ENCODE measurements at places on chromosomes 5 and 9.

- no peak for DNase-seq
These were observed 257.7 kb upstream of the KLF9 start for GRCh38 chr9:70672161-70672649.

DNA sequence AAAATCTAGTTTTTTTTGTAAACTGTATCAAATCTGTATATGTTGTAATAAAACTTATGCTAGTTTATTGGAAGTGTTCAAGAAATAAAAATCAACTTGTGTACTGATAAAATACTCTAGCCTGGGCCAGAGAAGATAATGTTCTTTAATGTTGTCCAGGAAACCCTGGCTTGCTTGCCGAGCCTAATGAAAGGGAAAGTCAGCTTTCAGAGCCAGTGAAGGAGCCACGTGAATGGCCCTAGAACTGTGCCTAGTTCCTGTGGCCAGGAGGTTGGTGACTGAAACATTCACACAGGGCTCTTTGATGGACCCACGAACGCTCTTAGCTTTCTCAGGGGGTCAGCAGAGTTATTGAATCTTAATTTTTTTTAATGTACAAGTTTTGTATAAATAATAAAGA lies 24.3 kb downstream of the HMGCR start:
- no peak for DNase-seq

DNA sequence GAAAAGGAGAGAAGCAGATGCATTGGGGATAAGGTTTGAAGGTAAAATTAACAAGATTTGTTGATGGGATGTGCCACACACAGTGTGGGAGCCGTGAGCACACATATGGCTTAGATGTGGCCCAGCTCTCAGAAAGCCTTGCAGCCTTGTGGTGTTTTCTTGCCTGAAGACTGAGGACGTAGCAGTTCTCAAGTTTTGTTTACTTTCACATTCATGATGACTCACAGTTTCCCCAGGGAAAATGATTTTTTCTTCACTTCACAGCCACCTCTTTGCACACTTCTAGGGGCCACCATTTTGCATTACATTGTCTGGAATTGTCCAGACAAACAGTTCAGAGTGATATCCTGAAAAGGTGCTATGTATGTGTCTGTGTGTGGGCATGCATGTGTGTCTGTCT lies 126.2 kb downstream of the BASP1 start:
- no peak for DNase-seq

DNA sequence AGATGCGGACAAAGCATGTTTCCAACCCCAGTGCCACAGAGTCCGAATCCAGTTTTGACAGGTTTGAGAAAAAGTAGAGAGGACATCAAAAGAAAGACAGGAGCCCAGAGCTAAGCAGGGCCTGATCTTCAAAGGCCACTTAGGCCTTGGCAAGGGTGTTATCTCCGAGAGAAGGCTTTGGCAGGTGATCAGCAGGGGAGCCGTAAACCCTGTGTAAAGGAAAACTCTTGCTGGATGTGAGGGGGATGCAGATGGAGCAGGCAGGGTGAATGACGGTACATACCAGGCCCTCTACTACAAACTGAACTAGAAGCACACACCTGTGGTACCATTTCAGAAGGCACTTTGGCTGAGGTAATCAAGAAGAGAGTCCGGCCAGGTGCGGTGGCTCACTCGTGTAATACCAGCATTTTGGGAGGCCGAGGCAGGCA lies 1.4 kb upstream of the HNRNPH1 start:
- DNase-seq = no peak

GRCh38 chr5:66661149-66661548 lies 65.0 kb downstream of the MAST4 start:
- DNase-seq = no peak

DNA sequence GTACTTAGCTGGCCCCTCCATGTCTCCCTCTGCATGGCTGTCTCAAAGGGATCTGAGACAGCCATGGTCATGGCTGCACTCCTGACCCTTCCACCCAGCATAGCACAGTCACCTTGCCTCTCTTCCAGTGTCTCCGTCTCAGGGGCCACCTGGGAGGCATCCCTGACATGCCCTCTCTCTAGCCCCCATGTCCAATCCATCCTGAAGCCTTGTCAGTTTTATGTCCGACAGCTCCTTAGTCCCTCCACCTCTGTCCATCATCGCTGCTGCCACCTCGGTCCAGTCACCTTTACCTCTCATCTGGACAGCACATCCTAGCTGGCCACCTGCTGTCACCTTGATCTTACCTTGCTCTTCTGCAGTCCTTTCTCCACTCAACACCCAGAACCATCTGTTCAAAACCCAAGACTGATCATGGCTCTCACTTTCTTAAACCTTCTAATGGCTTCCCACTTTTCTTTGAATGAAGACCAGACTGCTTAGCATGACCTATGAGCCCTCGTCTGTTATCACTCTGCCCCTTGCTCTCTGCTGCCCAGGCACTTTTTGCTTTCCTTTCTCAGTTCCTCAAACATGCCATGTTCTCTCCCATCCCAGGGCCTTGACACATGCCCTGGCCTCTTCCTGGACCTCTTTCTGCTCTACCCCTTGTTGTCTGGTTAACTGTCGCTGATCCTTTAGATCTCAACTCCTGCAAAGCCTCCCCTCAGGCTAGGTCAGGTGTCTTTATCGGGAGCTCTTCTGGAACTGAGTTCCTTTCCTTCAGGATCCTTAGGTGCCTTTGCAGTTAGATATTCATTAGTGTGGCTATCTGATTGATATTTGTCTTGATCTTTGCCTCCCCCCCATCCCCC lies 181.8 kb upstream of the PITX1 start:
- DNase-seq = no peak

DNA sequence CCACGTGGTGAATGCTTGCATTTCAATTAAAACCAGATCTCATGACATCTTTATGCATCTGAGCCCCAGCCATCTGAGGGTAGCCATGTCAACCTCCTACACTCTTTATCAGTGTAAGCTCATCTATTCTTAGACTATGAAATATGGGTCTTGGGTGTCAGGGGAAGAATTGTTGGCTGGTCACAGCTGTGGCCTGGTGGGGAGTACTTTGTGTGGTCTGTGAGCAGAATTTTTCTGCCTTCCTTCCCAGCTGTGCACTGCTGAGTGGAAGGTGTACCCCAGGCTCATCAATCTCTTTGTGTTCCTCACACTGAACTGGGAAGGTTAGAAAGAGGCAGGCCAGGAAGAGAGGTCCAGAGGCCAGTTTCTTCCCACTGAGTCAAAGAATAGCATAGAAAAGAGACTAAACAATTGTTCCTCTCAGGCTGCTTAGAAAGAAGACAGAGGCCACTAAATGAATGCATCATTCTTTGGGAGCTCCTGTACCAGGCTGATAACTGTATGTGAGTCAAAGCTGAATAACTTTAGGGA lies 202.7 kb upstream of the RGMB start:
- DNase-seq = no peak

- DNase-seq = no peak
These were observed 1.2 kb downstream of the COQ4 start for GRCh38 chr9:128323791-128324190.

All from stimulated activated CD4-positive, alpha-beta T cell treated with anti-CD3 and anti-CD28 coated beads, Interleukin-1b, Interleukin-23, amount 100 ng/mL, for 1 hour (primary cell).